ENCODE measurements at places on chromosomes 5 and 9.

DNA sequence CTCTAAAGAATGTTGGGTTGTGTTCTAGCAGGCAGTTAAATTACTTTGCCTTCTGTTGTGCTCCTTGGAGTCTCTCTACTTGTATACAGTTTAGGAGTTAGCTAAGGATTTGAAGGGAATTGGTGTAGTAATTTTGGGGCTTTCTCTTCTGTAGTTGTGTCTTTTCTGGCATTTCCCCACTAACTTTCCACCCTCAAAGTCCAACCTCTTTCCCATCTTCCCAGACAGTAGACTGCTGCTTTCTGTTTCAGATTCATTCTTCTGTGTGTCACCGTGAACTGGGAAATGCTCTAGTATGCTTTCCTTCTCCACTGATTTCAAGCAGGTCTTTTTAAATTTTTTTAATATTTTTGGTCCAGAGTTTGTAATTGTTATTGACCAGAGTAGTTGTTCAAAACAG is 4.5 kb upstream of the ANGPTL2 start:
- no peak for DNase-seq

DNA sequence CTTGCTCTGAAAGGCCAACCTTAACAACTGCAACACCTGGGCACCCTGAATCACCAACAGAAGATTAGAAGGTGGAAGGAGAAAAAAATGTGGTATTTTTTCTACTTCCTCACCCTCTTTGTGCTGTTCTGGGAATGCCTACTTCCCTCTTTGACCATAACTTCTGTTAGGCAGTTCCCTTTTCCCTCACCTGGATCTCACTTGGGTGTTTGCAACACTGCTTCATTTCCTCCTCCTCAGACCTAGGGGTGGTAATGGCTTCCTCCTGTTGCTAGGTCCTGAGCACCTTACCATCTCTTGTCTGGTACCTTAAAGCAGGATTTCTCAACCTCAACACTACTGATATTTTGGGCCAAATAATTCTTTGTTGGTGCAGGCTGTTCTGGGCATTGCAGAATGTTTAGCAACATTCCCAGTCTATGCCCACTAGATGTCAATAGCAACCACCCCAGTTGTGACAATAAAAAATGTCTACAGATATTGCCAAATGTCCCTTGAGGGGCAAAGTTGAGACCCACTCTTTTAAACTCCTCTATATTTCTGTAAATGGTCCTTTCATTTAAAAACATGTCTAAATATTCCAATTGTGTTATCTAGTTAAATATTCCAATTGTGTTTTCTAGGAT is 300.0 kb upstream of the VLDLR start:
- DNase-seq = no peak

GRCh38 chr9:36316611-36317317 is 58.5 kb upstream of the GNE start:
- no peak for DNase-seq

DNA sequence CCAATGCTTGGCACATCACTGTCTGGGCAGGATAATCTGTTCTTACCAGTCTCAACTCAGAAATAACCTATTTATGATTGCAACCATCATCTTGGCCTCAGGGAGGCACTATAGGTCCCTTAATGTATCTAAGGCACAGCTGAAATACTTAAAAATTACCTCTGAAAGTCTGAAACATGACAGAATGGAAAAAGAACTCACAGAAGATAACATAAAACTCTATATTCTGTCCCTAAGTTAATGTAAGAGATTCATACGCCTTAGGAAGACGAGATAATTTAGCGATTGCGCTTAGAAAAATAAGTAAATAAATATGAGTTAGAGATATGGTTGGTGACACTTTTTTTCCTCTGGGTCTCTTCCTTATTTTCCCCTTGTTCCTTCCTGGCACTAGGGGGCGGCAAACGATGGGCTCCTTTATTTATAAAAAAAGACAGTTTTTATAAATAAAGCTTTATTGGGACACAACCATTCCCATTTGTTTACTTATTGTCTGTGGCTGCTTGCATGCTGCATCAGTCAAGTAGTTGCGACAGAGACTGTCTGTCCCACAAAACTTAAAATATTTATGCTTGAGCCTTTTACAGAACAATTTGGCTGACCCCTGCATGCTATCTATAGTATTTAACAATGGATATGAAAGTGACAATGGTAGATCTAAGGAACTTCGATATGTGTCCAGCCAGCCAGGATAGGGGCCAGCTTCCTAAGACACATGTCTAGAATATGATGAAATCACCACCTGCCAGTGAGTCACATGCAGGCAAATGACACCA is 79.6 kb downstream of the PDE4D start:
- peak; percentile 75 for DNase-seq

GRCh38 chr5:149679876-149680809 is 50.0 kb upstream of the PPARGC1B start:
- no peak for DNase-seq

- no peak for DNase-seq
These were observed 274.9 kb downstream of the NR3C1 start for GRCh38 chr5:143128412-143129071.

DNA sequence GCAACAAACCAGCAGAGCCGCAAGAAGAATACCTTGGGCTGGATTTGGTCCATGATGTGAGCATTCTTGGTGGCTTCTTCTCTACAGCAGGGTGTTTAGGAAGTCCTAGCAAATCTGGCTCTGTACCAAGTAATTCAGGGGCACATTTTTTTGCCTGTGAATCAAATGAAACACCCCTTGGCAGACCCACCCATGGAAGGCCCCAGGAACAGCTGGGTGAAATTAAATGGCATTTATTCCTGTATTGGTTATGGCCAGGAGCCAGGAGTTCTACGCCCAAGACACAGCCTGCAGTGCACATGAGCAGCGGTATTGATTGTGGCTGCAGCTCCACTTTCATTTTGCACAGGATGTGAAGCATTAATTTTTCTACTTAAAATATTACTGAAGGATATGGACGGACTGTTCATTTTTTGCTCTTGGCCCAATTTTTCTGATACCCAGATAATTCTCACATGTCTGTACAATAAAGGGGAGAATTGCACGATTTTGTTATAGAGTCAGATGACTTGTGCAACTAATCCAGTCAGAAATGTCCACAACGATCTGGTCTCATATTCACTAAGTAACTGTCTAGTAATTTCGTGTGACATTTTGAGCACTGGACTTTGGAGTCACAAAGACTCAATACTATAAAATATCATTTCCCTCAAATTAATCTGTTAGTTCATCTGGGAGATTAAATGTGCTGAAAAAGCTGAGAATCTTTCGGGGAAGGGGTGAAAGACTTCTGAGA is 120.7 kb upstream of the APC start:
- no peak for DNase-seq

- no peak for DNase-seq
These were observed 165.4 kb upstream of the TNC start for GRCh38 chr9:115283395-115283794.

GRCh38 chr5:62011089-62011664 is 294.8 kb upstream of the KIF2A start:
- no peak for DNase-seq

DNA sequence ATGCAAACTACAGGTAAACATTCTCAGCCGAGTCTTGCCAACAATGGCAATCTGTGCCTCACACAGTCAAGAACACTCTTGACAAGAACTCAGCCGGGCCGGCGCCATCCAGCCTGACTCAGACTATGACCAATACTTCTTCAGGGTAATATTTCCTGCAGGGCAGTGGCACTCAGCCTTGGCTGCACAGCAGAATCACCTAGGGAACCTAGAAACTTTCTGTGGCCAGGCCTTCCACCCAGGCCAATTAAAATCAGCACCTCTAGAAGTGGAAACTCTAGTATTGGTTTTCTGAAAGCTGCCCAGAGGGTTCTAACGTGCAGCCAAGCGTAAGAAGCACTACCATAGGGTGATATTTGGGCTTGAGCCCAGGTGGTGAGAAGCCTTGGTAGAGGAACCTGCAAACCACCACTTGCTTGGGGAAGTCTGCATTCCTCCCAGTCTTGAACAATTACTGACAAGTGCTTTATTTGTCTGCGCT is 120.6 kb downstream of the TTLL11 start:
- DNase-seq = peak; percentile 96

DNA sequence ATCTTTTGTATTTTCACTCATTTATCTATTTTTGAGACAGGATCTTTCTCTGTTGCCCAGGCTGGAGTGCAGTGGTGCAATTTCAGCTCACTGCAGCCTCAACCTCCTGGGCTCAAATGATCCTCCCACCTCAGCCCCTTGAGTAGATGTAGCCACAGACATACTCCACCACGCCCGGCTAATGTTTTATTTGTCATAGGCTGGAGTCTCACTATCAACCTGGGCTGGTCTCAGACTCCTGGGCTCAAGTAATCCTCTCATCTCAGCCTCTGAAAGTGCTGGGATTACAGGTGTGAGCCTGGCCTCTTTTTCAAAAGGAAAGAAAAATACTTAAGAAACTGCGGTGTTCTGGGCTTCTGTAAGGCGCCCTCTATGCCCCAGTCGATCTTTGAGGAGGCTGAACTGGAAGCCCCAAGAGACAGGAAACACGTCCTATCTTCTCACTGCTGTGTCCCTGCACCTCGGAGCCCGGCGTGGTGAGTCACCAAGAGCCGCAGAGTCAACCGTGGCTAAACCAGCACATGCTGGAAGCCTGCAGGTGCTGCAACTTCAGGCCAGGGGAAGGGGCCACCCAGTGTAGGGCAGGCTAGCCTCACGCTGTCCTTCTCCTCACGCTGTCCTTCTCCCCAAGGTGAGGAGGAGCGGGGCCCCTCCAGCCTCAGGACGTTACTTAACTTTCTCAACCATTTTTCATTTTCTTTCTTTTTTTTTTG is 15.2 kb upstream of the LHX3 start:
- no peak for DNase-seq
